ENCODE measurements at places on chromosomes 2 and 18.

- no peak for DNase-seq
Observed at GRCh38 chr18:44537526-44537925, 143.2 kb upstream of the SETBP1 start.

GRCh38 chr18:58541789-58542425 is 87.0 kb downstream of the ALPK2 start:
- DNase-seq, result no peak

- DNase-seq, result peak; percentile 59
Observed at GRCh38 chr2:20868377-20868776, 45.5 kb upstream of the LDAH start.

DNA sequence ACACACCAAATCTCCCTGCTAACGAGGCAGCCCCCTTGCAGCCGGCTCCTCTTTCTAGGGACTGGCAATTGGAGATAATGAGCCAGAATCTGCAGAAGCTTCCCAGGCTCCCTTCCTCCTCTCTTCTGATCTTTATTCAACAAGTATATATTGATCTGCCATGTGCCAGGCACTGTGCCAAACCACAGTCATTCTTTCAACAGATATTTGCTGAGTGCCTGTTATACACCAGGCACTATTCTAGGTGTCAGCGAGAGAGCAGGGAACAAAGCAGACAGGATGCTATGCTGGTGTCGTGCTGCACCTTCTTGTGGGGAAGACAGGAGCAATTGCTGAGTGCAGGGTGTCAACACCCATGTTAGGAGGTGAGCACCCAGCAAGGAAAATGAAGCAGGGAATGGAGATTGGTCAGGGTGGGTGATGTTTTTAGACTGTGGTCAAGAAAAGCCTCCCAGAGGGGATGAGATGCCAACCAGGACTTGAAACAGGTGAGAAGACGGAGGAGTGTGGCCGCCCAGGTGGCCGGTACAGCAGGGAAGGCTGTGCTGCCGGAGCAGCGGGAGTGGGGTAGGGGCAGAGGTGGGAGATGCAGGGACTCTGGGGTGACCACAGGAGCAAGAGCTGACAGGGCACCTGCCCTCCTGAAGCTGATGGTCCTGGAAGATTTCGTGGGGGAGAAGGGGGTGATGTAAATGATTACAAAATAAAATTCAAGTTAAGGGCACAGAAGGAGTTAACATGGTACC is 307.6 kb upstream of the RAB12 start:
- no peak for DNase-seq

GRCh38 chr18:45913276-45913675 is 53.9 kb downstream of the EPG5 start:
- DNase-seq, result no peak

GRCh38 chr2:219428469-219428868 is 6.2 kb upstream of the SPEG start:
- DNase-seq, result no peak

GRCh38 chr18:23151414-23152099 is 16.3 kb downstream of the CABLES1 start:
- no peak for DNase-seq

DNA sequence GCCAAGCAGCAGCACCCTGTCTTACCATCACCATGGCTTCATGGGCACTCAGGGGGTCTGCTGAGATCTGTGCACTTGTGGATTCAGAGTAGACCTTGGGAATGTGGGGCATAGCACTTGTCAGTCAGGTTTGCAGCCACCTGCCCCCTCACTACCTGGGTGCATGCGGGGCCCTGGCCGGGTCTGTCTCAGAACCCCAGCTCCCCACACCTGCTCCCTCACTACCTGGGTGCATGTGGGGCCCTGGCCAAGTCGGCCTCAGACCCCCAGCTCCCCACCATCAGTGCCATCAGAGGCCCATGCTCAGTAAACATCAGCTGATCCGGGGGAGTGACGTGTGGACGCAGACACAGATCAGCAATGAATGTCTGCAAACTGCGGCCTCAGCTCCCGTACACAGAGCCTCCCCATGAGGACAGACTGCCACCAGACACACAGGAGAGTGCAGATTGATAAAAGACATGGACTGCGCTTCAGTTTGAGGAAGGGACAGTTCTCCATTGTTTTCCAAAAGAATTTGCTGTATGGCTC is 205.1 kb downstream of the GLI2 start:
- DNase-seq, result no peak

DNA sequence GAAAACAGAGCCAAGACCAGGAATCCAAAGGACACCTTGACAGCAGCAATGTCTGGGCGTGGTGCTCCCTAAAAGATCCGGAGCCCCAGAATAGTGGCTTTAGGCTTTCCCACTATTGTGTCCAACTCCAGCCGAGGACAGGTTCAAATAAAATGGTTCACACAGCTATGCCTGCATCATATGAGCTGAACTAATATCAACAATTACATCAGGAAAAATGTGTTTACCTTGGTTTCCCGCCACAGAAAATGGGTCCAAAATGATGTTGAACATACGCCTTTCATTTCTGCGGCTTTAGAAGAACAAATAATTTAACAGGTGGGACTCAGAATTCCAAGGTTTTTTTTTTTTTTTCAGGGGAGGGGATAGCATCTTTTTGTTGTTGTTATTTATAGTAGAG is 93.6 kb downstream of the OSR1 start:
- DNase-seq, result no peak

DNA sequence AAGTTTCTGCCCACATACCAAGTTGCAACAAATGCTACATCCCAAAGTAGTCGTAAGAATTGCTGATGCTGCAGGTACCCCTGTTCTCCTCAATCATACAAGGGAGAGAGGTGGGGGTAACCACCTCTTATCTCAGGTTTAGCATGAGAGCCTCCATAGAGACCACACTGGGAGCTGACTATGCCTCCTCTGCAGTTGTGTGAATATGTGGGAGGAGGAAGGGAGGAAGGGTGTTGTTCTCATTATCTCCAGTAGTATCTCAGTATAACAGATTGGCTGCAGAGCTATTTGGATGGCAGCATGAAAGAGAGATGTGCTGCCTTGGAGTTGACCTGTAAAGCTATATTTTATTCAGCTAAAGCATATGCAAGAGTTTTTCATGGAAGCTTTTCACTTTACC is 690.7 kb downstream of the KCNJ3 start:
- DNase-seq, result no peak

GRCh38 chr18:60568220-60568619 is 195.6 kb upstream of the MC4R start:
- DNase-seq, result no peak

GRCh38 chr18:7579176-7579917 is 12.2 kb downstream of the PTPRM start:
- no peak for DNase-seq

- no peak for DNase-seq
Observed at GRCh38 chr2:73223821-73224220, 9.2 kb downstream of the PRADC1 start.

- no peak for DNase-seq
Observed at GRCh38 chr2:209821806-209822205, 50.2 kb downstream of the UNC80 start.
